Gastroesophageal sphincter (tissue), 4 donors: ENCODE measurements at places on chromosomes 7 and 10.

DNA sequence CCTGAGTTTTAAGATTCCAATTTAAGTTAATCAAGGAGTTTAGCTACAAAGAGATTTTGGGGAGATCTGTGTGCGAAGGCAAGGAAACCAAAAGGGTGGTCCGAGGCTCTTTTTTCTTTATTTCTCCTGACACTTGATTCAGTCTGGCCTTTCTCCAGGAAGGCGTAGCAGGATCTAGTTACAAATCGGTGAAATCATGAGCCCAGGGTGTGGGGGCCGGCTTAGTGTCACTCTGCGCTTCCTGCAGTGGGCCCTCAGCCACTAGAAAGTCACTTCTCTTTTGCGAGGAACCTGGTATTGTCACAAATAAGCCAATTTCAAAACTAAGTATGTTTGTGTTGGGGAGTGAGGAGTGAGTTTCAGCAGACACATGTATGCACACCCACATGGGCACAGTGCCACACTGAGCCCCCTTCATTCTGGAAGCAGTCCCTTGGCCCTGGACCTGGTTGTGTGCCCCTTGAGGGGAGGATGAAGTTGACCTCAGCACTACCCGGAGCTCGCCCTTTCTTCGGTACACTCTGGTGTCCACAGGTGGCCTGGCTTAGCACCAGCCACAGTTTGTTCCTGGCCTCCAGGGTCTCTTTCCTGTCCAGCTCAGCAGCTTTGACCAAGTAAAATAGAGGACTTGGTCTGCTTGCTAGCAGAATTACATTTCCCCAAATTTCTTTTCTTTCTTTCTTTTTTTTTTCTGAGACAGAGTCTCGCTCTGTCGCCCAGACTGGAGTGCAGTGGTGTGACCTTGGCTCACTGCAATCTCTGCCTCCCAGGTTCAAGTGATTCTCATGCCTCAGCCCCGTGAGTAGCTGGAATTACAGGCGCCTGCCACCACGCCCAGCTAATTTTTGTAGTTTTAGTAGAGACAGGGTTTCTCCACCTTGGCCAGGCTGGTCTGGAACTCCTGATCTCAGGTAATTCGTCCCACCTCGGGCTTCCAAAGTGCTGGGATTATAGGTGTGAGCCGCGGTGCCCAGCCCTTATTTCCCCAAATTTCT is 84.0 kb upstream of the BTBD16 start:
- ATAC-seq, result no peak

- ATAC-seq, result no peak
These were observed 14.9 kb upstream of the GIMAP8 start for GRCh38 chr7:150435390-150436073.

DNA sequence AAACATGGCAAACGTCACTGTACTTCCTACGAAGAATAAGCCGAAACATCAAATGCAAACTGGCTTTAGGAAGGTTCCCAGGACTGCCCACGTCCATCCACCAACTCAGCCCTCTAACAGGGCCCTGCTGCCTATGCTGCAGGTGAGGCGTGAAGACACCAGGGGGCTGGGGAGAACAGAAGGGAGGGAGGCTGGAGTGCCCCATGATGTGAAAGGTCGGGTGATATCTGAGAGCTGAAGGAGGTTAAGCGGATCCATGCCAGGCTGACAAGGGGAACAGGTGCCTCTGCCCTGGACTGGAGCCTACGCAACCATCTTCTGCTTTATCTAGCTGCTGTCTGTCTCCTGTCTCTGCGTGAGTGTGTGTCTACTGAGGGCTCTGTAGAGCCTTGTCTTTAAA is 40.2 kb upstream of the ATP6V0A4 start:
- ATAC-seq, result no peak

DNA sequence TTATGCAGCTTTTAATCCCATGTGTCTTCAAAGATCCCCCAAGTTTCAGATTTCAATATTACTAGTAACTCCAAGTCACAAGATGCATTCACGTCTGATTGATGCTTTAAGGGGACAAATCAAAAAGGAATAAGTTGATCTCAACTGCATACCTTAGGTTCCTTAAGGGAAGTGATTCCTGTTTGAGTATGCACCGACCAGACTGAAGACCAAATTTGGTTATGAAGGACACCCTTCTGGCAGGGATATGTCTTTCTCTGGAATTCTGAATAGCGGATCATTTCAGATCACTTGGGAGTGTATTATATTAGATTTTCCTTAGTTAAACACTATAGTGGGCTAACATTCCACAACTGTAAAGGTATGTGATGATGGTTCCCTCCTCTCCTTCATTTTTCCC is 4.3 kb downstream of the KIF5B start:
- ATAC-seq, result no peak

DNA sequence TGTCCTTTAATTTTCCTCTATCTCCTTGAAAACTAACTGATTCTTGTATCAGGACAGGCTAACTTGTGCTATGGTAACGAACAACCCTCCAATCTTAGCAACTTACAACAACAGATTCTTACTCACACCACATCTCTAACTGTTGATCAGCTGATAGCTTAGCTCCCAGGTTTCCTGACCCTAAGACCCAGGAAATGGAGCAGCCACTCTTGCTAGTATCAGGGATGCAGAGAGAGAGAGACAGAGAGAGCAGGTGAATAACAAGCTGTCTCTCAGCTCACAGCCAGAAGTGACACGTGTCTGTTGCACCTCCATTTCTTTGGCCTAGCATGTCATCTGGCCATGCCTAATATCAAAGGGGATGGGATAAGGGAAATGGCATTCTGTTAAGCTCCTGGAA is 1289.0 kb upstream of the AUTS2 start:
- ATAC-seq, result no peak

- ATAC-seq, result no peak
These were observed 14.4 kb downstream of the AIFM2 start for GRCh38 chr10:70118196-70118595.

DNA sequence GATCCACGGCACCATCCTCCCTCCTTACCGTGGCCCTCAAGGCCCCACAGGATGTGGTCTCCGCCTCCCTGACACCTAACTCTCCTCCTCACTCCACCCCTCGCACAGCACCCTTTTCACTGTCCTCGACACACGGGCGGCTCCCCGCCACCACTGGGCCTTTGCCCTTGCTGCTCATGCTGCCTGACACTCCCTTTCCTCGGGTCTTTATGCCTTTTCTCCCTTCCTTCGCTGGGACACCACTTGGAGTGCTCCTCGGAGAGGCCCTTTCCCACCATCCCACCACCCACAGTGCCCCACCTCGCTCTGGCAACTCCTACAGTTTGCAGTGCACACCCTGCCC is 7.9 kb upstream of the INMT start:
- ATAC-seq, result no peak

DNA sequence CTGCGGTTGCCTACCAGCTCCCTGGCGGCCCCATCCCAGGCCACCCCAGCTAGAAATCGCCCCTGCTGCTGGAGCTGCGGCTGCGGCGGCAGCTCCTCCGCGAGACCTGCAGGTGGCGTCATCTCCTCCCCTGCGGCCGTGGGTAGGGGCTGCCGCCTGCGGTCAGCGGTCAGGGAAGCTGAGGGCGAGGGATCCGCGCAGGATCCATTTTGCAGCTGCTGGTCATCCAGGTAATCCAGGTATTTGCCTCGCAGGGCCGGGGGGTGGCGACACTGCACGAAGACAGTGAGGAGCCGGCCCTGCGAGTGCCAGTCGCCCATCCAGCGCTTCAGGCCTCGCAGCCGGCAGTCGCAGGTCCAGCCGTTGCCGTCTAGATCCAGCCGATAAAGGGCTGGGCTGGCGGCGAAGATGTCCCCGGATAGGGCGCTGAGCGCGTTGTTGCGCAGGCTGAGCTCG is 1.5 kb downstream of the TRIL start:
- ATAC-seq, result peak; percentile 65

DNA sequence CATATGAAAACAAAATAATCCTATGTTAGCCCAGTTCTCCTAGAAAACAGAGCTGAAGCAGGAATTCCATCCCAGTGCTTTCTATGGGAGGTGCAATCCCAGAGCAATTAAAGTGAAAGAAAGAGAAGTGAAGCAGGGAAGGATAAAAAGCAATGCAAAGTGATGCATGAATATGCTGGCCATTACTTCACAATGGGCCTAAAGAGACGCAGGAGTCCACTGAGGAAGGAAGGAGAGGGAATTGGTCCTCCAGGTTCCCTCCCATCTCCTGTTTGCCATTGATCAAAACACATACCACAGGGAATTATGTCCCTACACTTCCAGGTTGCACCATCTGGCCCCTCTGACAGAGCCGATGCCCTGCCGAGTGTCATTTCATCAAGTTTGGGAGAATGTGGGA is 392.2 kb upstream of the NFE2L3 start:
- no peak for ATAC-seq

DNA sequence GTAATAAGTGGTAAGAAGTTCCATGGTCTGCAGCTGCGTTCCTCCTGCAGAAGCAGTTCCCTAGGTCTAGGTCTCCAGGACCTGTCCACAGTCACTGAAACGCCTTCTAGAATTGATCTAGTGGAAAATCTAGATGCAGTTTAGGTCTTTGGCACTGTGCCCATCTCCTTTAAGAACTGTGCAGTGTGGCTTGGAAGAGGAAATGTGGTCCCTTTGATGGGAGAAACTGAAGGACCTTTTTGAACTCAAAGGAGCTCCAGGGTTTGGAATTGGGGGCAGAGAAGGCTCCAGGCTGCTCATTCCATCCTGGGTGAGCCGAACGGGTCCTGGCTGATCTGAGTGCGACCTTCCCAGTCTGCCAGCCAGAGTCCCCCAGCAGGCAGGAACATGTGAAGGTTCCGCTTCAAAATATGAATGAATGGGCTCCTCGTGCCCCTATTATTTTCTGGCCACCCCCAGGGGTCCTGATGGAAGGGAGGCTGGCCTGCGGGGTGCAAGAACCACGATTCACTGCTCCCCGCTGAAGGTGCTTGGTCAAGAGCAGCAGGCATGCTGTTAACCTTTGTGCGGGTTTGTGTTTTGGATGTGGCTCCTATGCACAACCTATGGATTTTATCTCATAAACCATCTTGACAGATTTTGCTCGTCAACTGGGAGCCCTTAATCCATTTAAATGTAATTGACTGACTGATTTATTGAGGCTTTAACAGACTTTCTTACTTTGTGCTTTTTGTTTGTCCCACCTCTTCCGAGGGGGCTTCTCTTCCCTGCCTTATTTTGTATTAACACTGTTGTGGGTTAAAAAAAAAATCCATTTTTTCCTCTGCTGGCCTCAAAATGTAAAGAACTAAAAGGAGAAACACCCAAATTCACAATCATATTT is 36.7 kb downstream of the ZNF467 start:
- no peak for ATAC-seq

- no peak for ATAC-seq
These were observed 814.6 kb downstream of the LRMDA start for GRCh38 chr10:76245951-76246495.

DNA sequence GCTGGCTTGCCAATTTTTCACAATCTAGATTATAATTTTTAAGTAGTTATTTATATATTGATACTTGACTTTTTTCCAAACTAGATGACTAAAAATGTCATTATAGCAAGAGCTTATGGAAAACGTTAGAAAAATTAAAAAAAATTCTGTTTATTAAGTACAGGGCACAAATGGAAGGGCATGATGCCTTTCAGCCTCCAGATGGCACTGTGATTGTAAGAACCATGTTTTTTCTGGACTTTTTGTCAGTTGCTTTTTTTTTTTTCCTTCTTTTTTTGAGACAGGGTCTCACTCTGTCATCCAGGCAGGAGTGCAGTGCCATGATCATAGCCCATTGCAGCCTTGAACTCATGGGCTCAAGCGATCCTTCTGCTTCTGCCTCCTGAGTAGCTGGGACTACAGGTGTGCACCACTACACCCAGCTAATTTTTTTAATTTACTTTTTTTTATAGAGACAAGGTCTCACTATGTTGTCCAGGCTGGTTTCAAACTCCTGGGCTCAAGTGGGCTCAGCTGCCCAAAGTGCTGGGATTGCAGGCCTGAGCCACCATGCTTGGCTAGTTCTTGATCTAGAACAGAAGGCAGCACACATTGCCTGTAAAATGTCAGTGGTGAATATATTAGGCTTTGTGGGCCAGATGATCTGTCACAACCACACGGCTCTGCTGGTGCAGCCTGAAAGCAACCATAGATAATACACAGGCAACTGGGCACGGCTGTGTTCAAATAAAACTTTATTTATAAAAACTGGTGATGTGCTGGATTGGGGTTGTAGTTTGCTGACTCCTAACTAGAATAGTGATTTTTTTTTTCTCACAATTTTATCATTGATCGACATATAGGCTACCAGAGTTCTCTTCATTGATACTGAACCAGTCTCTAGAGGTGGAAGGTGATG is 27.4 kb downstream of the UCMA start:
- ATAC-seq, result no peak

DNA sequence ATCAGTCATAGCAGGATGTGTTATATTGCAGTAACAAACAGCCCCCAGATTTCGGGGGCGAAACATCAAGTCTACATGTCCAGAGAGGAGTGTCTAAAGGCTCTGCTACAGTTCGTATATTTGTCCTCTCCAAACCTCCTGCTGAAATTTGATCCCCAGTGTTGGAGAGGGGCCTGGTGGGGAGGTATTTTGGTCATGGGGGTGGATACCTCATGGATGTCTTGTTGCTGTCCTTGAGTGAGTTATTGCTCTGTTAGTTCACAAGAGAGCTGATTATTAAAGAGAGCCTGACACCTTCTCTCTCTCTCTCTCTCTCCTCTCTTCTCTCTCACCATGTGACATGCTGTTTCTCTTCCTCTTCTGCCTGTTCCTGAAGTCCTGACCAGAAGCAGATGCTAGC is 343.7 kb downstream of the TCERG1L start:
- ATAC-seq, result no peak

GRCh38 chr10:79066411-79067240 is 2.1 kb upstream of the ZMIZ1 start:
- peak; percentile 2 for ATAC-seq
